ENCODE measurements at places on chromosomes 2 and 18.

DNA sequence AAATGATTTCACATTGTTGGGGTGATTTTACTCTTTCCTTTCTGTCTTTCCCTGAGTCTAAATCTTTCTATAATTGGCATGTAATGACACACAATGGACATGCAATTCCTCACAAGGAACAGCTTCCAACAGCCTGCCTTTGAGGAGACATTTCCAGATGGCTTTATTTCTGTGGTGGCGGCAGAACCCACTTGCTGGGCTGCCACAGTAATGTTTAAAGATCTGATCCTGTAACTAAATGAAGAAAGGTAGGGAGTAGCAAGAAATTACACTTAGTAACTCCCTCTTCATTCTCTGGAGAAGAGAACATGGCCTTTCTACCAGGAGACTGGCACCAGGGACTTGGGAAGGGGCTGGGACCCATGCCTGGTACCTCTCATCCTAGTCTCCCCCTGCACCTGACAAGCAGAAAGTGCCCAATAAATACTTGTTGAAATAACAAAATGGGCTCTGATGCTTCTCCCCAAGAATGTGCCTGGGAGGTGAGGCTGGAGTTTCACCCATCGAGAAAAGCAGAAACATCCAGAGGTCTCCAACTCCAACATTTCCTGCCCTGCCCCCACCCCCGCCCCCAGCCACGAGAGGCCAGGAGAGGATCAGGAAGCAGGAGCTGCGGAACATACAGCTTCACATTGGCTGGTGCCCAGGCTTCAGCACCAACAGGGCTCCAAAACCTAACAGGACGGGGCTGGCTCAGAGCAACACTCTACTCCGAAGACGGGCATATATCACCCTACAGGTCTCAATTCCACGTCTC, 92.1 kb downstream of the PXDN start:
- no peak for DNase-seq

DNA sequence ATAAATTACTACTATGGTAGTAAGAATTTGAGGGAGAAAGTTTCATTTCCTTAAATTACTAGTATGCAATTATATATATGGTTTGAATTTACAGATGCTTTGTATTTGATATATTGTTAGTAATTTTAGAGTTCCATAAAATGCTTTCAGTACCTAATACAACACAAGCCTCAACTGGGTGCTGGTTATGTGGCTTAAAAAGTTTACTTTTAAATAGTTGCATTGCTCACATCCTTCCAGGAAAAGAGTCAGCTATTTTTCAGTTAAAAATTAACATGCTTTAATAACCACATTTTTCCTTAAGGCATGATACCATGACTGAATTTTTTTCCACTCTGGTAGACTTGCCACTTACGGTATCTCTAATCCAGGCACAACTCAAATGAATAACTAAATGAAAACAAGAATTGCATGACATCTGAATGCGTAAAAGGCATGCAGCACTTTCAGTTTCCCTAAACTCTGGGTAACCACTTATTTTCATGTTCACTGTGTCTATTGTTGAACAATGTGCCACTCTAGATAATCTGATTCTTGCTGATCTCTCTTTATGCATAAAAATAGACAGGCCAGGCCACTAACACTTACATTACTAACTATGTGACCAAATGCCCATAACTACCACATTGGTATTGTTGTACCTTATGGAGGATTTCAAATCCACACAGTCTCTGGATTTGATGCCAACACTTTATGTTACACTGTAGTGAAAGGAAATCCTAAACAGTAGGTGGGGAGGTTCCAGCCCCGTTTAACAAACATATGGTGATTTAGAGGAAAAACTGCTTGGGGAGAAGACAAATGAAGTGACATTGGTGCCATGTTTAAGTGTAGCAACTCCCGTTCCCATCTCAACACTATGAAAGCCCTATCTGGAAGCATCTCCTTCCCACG, 35.5 kb upstream of the SLC35F5 start:
- no peak for DNase-seq

- DNase-seq, result no peak
These were observed 69.0 kb upstream of the DLGAP1 start for GRCh38 chr18:4524096-4524495.

DNA sequence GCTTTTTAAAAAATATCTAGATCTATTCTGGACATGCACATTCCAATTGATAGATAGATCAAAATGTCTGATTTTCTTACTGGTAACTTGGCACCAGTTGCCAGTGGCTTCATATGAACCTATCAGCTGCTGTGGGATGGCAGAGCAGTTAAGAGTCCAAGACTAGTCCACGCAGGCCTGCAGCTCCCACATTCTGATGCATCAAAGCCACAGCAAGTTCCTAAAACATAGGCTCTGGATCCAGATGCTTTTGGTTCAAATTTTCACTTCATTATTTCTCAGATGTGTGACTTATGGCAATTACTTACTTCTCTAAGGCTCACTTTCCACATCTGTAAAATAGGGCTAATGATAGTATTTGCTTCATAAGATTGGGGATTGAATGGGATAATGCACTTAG, 48.0 kb upstream of the CYP1B1 start:
- DNase-seq, result no peak

Data from NCI-H774 (cell line).